SK-N-SH (cell line): ENCODE measurements at places on chromosomes 6 and 20.

DNA sequence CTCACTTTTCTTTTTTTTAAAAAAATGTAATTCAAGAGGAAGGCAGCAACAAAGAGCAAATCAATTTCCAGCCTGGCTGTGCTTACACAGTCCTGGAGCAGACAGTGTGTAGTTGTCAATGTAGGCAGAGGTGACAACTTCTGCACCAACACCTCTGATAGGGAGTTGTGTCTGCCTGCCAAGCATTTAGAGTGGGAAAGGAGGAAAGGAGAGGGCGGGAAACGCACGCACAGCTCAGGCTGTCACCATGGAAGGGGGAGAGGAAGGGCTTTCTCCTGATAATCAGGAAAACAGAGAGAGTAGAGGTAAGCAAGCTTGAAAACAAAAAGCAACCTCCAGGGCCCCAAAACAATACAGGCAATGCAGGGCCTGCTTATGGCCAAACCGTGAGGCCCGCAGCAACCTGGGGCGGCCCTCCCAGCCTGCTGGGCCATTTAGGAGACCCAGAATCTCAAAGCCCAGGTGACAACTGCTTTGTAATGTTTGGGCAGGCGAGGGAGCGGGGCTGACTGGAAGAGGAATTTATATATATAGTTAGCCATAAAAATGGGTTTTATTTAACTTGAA, 41.5 kb upstream of the GFOD1 start:
- DNase-seq: no peak

- DNase-seq: peak; percentile 74
Observed at GRCh38 chr20:37670351-37670791, 23.5 kb upstream of the CTNNBL1 start.

GRCh38 chr6:129575378-129576118, 134.4 kb downstream of the ARHGAP18 start:
- peak; percentile 9 for DNase-seq

GRCh38 chr6:13865141-13865540, 50.8 kb upstream of the MCUR1 start:
- DNase-seq: no peak

- DNase-seq: no peak
Observed at GRCh38 chr20:43832961-43833360, 81.7 kb upstream of the TOX2 start.

GRCh38 chr6:149077208-149077607, 240.3 kb upstream of the TAB2 start:
- no peak for DNase-seq

DNA sequence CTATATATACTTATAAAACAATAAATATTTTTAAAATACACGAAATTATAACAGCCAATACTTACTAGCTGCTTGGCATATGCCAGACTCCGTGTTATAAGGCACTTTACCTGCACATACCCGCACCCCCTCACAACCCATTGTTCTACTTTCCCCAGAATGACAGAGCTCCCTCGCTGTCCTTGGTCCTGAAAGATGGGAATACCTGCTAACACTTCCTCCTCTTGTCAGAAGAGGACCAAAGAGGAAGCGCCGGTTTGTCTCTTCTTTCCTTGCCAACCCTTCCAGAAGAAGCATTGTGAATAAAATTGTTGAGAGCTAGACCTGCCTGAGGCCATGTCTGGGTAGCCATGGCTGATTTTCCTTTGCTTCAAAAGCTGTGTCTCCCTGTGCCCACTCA, 149.3 kb downstream of the PTPRT start:
- DNase-seq: no peak

DNA sequence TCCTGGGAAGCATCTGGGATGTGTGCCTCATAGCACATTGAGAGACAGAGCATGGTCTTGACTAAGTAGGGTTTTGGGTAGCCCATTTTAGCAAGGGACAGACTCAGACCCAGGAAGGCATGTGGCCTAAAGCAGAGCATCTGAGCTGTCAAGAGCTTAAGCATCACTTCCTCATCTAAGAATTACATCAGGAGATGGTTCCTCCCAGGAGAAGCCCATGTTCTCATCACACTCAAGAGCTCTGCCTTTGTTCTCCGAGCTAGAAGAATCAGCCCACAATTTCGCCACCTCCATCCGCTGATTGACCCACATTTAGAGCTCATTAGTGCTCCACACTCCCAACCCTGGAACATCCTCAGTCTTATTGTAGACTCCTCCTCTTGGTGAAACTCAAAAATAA, 68.3 kb downstream of the NPEPL1 start:
- DNase-seq: no peak

GRCh38 chr20:32203356-32204204, 4.0 kb downstream of the PLAGL2 start:
- no peak for DNase-seq

GRCh38 chr20:21244808-21245207, 58.3 kb upstream of the XRN2 start:
- no peak for DNase-seq

DNA sequence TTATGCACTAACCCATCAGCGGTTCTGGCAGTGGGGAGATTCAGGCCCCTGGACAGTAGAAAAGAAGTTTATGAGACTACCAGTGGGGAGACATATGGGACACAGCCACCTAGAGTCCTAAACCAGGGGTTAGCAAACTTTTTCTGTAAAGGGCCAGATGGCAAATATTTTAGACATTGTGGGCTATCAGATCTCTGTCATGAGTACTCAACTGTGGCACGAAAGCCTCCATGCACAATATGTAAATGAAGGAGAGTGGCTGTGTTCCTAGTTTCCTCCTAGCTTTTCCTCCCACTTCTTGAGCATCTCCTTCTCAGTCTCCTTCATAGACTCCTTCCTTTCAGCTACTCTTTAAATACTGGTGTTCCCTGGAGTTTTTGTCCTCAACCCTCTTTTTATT, 3.3 kb upstream of the HLA-DMA start:
- DNase-seq: no peak

- DNase-seq: no peak
Observed at GRCh38 chr6:64983089-64983488, 723.9 kb downstream of the EYS start.

DNA sequence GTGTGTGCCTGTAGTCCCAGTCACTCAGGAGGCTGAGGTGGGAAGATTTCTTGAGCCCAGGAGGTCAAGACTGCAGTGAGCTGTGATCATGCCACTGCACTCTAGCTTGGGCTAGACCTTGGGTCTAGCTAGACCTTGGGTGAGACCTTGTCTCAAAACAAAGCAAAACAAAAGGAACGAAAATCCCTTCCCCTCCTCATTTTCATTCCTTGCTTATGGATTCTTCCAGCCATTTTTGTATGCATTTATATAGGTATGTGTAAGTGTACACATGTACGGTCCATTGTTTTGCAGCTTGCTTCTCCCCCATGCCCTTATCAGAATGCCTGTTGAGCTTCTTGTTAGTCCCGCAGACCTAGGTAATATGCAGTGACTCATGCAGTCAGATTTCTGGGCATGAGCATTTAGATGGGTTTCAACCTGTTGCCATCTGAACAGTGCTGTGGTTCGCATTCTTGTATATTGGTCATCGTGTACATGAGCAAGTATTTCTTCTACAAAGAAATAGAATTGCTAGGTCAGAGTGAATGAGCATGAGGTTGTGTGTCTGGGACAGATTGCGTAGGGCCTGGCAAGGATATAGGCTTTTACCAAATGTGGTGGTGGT, 73.2 kb downstream of the ATRN start:
- DNase-seq: no peak

DNA sequence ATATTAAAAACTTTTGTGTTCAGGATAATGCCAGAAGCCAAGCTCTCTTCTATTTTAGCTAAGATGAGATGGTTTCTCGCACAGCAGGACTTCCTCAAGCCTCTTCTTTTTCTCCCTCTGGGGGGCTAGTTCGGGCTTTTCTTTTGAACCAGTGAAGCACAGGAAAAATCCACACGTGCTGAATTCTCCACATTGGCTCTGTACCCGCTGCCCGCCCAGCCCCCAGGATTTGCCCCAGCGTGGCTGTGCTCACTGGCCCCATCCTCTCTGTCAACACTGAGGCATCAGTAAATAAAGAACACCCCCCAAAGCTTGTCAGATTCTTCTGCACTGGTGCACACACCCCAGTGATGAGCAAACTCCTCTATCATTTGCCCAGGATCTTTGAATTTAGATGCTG, 232.8 kb downstream of the ZNF217 start:
- DNase-seq: no peak
